Anterior cingulate cortex (tissue), 58 donors: ENCODE measurements at places on chromosomes 11 and 22.
A peak's percentile ranks its signal among the peaks of the same experiment; 100 is the strongest.

DNA sequence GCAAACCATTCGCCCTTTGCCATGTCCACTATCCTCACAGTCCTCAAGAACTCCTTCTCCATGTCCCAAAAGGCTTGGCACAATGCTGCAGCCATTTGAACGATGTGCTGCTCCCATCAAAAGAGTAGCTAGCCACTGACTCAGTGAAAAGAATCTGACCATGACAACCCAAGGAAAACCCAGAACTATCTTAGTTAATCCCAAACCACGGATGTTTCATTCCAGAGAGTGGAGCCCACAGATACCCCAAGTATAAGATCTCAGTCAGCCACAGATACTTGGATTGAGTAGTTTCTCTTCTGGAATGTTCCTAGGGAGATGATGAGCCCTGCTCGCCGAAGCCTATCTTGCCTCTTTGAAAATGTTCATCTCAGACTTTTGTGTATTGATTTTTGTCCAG, 176.9 kb downstream of the NAV2 start:
- no peak for DNase-seq

DNA sequence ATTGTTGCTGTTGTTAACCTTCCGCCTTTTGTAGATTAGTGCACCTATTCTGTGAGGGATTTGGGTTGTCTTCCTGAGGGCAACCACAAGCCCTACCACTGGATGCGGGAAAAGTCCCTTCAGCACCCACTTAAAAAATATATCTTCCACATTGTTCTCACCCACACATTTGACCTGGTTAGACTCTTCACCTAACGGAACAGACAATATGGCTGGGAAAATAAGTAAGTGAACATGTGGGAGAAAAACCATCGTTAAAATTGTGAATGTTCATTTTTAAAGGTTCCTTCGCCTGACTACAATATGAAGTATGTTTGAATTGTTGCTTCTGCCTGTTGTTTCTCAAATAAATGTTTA, 72.0 kb upstream of the MPEG1 start:
- DNase-seq: no peak

GRCh38 chr11:102196816-102197215, 86.6 kb downstream of the YAP1 start:
- DNase-seq: no peak

DNA sequence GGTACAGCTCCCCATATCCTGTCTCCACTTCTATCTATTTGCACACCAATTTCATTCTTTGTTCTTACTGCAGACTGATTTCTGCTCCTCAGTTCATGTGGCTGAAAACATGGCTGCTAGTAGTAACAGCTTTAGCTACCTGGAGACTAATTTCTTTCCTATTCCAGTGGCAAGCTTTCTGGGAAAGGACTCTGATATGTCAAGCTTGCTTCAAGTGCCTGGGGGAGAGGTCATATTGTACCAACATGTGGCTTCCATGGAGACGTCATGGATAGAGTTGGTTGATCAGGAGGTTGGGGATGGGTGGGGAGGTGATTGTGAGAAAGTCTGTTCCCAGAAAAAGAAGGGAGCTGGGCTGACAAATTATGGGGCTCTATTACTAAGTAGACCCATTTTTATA, 44.9 kb downstream of the ADM start:
- no peak for DNase-seq

DNA sequence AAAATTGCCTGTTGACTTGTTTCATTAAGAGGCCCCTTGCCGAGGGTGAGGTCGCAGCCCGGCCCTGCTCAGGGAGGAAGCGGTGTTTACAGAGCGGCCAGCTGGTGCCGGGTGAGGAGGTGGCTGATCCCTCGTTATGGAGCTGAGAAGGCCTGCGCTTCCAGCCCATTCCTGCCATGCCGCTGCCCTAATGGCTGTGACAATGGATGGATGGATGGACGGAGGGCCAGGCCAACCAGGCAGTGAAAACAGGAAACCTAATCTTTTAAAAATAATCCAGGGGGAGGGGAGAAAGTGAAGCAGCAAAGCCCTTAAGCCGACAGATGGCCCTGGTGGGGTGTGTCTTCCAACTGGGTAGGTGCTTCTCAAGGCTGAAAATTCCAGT, 38.5 kb downstream of the BCR start:
- no peak for DNase-seq

DNA sequence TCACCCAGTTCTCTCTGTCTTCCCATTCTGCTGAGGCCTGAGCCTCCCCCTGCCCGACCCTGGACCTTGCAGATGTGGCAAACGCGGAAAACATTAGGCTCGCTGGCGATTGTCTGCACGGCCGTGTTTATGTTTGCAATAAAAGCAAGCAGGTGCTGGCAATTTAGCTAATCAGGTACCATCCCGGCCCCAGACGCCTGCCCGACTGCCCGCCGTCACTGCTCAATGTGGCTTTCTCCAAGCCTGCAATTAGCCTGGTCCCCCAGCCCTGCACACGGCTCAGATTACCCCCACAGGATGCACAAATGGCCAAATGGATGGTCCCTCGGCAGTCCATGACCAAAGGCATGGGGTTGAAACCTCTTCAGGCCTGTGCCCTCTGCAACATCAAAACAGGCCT, 259.7 kb downstream of the MN1 start:
- DNase-seq: no peak

DNA sequence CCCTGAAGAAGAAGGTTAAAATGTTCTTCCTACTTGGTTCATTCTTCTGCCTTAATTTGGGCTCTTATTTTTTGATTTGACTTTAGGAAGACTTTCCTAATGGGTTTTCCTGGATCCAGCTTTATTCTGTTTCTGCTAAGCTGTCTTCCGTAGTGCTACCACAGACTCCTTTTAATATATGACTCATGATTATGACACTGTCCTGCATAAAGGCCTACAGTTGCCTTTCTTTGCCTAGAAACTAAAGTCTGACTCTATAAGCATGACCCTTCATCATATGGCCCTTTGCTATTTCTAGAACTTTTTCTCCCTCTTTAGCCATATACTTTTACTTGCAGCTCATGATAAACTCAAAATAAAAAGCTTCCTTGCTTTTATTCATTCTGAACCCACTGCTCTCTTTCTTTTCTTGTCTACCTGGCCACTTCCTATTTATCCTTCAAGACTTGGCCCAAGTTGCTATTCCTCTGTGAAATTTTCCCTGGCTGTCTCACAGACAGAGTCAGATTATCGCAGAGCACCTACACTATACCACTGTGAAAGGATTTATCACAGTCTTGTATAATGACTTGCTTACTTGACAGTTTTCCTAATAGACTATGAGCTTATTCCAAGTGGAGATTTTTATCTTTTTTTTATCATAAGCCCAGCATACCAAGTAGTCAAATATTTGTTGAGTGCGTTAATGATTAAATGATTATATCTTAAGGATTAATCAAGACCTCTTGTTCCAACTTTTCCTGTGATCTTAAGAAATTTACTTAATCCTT, 24.7 kb downstream of the TBCEL start:
- DNase-seq: no peak

- no peak for DNase-seq
Measured at GRCh38 chr22:22915670-22916035, 28.0 kb downstream of the IGLL5 start.

- no peak for DNase-seq
Measured at GRCh38 chr11:124837491-124837856, 27.8 kb upstream of the ROBO3 start.

DNA sequence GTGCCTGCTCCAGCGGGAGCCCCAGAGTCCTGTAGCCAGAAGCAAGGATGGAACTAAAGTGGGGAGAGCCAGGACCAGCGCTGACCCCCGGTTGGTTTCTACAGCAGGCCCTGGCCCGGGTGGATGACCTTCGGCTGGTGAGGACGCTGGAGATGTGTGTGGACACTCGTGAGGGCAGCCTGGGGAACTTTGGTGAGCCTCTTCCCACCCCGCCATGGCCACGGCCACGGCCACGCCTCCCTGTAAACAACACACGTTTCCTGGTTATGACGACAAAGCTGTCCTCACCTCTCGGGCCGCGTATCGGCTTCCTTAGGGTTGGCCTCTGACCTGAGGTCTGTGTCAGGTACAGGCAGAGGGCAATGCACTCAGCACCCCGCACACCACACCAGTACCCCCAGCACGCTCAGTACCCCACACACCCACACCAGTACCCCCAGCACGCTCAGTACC, 4.1 kb downstream of the LRRC56 start:
- DNase-seq: no peak

- no peak for DNase-seq
Measured at GRCh38 chr11:34382532-34383276, 24.9 kb upstream of the ABTB2 start.

DNA sequence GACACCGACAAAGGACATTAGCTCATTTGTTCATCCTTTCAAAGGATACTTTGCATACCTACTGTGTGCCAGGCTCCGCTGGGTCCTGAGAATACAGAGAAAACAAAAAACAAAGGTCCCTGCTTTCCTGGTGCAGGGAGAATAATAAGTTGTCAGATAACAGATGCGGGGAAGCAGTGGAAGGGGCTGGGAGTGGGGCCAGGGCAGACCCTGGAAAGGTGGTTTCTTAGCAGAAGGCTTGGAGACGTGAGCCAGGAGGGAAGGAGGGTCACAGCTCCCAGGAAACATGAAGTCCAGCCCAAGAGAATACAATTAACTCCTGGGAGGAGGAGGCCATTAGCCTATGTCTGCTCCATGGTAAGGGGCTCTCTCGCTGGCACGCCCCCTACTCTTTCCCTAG, 9.8 kb upstream of the ANO1 start:
- DNase-seq: no peak

- no peak for DNase-seq
Measured at GRCh38 chr11:57192316-57192715, 10.6 kb downstream of the LRRC55 start.

DNA sequence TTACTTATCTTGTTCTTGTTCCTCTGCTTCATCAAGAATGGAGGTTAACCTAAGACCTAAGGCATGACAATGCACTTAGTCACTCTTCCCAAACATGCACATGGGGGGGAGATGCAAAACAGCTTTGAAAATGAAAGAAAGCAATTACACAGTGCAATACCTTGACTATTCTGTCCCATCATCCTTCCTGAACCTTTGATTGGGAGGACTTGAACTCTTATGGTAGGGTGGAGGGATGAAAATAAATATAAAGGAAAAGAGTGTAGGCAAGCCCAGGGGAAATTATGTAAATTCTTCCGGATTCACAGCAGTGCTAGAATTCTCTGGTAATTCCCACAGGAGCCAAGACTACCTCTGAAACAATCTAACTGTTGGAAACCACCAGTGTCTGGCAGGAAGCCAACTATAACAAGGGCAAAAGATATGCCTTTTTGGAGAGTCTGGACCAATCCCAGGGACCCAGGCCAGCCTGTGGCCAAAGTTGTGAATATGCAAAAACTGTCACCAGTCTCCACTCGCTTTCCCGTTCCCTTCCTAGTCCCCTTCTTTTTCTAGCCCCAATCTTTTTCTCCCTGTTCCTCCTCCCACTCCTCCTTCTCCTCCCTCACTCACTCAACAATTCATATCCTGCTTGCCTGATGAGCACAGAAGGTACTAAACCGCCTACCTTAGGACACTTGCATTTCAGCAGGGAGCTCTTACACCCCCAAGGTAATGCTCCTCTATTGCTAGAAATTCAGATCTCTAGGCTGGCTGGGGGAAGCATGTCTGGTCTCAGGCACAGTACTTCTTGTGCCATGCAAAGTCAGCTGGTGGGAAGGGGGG, 2.5 kb upstream of the RCN1 start:
- DNase-seq: peak; percentile 8

GRCh38 chr22:28917747-28918549, 34.6 kb downstream of the ZNRF3 start:
- no peak for DNase-seq

- DNase-seq: no peak
Measured at GRCh38 chr11:30344085-30344484, 21.2 kb downstream of the ARL14EP start.

- no peak for DNase-seq
Measured at GRCh38 chr11:128735935-128736605, 42.2 kb downstream of the FLI1 start.

DNA sequence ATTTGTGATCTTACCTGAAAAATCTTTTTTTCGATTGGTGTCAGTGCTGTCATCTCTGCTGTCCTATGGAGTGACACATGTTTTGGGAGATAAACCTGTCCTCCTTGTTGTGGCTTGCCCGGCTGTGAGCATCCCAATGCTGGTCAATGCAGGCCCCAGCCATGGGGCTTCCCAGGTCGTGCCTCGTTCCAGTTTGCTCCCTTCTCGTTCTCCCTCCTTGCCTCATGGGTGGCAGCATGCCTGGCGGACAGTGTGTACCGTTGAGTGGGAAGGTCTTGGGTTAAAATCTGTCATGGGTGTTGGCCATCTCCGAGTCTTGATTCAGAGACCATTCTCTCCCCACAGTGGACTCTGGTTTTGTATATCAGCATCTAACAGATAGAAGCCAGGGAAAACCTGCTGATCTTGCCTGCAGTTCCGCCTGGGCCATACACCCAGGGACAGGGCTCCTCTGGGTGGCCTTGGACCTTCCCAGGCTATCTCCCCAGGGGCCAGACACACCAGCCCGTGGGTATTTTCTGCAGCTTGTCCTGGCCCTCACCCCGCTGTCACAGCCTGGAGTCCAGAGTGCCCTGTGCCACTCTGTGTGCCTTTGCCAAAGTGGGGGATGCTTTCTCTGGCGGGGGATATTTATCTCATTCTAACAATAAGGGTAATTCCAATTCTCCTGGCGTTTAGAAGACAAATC, 208.1 kb downstream of the TBC1D22A start:
- no peak for DNase-seq

GRCh38 chr11:114040706-114041211, 18.8 kb upstream of the ZBTB16 start:
- no peak for DNase-seq

DNA sequence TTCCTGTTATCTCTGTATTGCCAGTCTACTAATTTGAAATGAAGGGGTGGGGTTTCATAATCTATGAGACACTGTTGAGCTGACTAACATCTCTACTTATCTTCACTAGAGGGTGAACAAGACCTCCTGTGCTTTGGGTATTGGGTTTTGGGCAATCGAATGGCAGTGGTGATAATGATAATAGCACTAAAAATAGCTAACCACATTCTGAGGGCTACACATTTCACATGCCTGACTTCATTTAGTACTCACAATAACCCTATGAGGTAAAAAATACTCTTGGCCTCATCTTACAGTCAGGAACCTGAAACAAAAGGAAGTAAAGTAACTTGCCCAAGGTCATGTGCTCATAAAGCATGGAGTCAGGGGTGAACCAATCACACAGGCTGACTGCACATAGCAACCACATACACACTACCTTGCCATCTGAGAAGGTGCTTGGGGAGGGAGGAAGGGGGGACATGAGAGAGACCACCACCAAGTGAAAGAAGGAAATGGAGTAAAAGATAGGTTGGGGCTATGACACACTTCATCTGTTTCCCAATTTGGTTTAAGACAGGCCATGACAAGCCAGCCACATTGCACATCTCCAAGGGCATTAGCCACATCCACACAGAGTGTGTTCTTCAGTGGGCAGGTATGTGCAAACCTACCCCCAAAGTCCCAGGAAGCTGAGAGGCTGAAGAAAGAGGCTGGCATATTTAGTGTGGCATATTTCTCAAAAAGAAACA, 387.6 kb upstream of the DDI1 start:
- DNase-seq: no peak
